ENCODE measurements at places on chromosomes 5 and 9.

DNA sequence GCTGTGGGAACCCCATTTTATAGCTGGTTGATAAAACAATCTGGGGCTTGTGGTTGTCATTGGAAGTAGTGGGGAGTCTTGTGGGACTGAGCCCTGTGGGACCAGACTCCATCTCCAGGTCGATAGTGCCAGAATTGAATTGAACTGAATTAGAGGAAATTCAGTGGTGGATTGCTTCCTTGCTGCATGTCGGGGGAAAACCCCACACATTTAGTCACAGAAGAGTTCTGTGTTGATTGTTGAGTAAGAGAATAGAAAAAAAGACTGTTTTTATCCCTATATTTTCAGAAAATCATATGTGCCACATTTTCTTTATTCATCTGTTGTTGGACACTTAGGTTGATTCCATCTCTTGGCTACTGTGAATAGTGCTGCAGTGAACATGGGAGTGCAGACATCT is 209.7 kb downstream of the ARHGEF28 start:
- DNase-seq, result no peak

- no peak for DNase-seq
These were observed 34.2 kb upstream of the TESK1 start for GRCh38 chr9:35570709-35571504.

DNA sequence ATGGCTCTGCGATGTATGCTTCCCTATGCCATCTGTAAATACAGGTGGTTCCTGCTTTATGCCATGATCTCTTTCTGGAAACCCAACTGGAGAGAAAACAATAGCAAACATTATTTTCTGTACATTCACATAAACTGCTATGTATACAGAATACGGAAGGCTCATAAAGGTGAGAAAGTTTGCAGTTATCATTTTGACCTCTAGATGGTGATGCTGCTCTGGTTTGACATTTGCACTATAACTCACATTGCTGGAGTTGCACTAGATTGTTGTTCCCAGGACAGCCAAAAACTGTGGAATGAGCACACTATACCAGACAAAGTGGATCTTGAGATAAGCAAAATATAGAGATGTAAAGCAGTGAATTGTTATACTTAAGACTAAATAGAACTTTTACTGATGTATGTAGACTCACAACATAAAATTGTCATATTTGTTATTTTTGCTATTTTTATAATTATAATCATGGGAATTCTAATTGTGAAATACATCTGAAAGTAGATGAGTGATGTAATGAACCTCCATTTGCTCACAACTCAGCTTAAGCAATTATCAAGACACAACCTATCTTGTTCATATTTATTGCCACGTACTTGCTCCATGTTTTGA is 246.5 kb downstream of the PTPRD start:
- peak; percentile 37 for DNase-seq

GRCh38 chr5:154002511-154003020 is 36.1 kb downstream of the FAM114A2 start:
- no peak for DNase-seq

GRCh38 chr5:127839072-127839471 is 135.9 kb downstream of the CCDC192 start:
- no peak for DNase-seq

- DNase-seq, result peak; percentile 50
These were observed 14.8 kb downstream of the ODF2 start for GRCh38 chr9:128470560-128470959.

GRCh38 chr5:80559244-80559643 is 10.8 kb downstream of the ANKRD34B start:
- peak; percentile 71 for DNase-seq

DNA sequence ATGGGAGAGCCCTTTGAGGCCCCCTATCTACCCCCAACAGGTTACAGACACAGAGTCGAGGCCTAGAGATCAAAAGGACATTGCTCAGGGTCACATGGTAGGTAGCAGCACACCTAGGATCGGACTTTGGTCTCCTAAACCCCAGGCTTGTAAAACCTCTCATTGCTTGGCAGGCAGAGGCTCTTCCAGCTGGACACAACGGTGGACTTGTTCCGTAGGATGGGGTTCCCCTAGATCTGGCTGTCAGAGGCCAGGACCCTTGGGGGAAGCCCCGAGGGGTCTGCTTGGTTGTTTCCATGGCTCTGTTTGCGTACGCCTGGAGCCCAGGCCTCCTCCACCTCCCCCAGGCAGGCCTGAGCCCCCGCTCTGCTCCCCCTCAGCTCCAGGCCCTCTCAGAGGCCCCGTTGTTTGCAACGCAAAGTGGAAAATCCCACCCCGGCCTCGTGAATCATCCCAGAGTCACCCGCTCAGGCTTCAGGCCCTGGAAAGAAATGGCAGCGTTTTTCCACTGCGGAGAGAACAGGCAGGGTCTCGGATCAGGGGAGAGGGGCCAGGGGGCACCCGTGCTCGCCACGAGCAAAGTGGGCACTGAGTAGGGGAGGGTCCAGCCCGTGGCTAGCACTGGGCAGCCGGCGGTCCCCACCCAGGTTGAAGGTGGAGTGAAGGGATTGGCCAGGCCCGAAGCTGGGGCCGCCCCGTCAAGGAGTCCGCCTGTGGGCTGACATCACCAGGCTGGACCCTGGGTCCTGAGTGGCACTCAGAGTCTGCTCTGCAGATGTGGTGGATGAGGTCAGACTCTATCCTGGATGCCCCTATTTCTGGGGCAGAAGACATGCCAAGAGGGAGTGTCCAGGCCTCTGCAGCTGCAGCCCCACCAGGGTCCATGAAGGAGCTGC is 19.8 kb downstream of the COL27A1 start:
- no peak for DNase-seq

DNA sequence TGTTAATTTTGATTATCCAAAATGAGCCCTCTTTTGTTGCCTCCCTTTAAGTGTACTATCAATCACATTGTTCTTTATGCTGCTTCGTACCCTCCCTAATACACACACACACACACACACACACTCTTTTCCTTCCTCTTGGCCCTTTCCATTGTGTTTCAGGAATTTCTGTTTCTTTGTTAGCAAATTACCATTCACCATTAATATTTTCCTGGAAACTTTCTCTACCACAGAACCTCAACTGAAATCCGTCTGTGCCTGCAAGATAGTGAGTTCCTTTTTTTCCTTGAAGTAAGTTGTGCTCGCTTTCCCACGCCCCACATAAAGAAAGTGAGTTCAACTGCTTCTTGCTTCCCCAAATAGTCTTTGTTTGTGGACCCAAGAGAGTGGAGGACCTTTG is 61.8 kb downstream of the SMIM15 start:
- no peak for DNase-seq

GRCh38 chr9:33440609-33441008 is 6.8 kb downstream of the AQP3 start:
- no peak for DNase-seq

DNA sequence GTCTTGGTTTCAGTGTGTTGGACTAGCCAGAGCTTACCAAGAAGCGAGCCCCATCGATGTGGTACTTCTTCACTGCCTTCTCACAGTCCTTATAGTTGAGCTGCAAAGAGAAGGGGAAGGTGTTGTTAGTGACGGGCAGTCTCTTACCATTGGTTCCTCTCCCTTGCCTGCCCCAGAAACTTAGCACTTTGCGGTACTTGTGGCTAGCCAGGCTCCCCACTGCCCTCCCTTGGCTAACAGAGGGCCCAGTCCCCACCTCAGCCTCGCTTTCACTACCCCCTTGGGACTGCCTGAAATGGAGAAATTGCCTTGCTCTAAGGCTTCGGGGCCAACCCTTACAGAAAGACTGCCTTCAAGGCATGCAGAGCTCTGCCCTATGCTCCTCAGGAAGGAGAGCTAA is 4.3 kb downstream of the LCP2 start:
- DNase-seq, result no peak

DNA sequence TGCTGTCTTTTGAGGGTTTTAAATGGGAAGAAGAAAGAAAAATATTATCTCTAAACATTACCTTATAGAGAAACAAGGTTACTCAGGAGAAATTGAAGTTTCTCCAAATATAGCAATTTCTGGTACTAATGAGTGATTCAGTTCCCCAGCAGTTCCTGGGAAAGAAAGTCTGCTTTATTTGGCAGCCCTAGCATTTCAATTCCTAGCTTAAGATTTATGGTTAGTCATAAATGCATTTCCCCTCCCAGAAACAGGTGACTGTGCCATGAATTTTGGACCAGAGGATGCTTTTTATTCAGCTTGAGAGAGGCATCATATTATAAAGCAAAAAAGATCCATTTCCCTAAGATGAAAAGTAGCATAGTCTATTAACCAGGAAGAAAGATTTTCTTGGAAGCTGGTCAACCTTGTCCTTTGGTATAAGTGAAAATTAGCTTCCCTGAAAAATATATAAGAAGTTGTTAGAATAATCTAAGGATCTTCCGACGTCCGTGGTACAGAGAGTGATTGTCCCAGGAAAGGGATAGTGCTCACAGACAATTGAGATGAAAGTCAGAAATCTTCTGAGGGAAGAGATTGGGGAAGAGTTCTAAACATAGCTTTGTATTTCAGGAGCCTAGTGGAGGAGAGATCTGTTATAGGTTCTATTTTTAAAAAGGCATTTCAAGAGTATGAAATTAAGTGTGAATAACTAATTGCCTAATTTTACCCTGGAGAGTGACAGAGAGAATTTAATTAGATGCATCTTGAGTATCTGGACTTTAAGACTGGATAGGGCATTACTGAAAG is 164.9 kb downstream of the ESM1 start:
- no peak for DNase-seq

- DNase-seq, result no peak
These were observed 276.6 kb upstream of the VLDLR start for GRCh38 chr9:2345013-2345412.

- DNase-seq, result no peak
These were observed 144.9 kb downstream of the GIN1 start for GRCh38 chr5:102975045-102975444.

DNA sequence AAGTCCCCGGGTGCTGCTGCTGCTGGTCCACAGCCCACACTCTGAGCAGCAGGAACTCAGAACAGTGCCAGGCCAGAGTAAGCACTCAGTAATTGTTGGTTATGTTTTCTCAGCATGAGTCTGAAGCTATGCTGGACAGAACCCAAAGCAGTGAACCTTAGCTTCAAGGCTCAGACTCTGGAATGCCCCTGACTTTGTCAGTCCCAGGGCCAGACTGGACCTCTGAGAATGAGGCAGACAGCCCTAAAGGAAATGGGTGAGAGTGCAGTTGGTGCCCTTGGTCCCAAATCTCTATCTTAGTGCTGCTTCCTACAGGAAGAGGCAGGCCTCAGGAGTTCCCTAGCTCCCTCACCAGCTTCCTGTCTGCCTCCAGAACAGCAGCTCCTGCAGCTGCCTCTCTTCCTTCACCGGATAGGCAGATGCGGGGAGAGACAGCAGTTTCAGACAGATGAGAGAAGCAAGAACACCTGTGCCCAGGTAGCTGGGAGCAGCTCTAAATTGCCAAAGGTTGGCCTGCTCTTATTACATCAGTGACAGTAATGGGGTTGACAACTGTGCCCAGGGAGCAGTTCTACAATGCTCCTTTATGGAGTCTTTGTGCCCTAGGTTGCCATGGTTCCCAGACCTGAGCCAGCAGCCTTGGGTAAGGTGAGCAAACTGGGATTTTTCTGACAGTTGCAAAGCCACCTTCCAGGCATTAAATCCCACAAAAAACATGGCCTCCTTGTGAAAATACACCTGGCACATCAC is 82.2 kb upstream of the CXCL14 start:
- no peak for DNase-seq

GRCh38 chr5:151214614-151215545 is 9.0 kb downstream of the CCDC69 start:
- no peak for DNase-seq

DNA sequence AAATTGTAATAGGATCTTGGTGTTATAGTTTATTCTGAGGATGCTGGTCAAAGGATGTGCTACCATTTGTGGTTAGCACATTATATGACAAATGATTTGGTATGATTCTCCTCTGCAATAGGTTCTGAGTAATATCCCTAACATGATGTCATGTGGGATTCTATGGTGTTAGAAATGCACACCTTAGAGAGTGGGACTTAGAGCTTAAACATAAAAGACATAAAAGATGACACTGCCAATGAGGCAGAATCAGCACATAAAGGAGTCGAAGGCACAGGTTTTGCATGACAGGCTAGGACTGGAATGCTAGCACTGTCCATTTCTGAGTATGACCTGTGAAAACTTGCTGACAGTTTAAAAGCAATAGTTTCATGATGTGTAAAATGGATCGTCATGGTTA is 100.4 kb downstream of the OSTF1 start:
- no peak for DNase-seq

DNA sequence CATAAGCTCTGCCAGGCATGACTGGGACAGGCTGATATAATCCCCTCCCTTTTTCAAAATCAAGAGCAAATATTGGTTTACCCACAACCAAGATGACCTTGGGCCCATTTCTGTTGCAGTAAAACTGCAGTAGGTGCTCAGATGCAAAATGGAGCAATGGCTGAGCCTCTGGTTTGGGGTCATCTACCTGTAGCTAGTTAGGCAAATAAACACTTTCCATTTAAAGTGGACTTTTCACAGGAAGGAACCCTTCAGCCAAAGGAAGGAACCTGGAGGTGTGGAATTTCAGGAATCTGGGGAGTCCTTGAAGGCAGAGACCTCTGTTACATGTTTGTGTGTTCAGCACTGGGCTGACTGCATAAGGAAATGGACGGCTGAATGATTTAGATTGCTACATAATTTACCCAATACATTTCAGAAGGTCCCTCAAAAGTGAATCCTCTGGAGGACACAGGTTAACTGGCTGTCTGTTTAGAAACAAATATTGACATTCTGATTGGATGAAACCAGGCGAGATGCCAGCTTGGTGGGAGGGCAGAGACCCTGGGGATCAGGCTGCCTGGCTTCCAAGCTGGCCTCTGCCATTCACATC is 170.1 kb upstream of the ZNF618 start:
- DNase-seq, result no peak

DNA sequence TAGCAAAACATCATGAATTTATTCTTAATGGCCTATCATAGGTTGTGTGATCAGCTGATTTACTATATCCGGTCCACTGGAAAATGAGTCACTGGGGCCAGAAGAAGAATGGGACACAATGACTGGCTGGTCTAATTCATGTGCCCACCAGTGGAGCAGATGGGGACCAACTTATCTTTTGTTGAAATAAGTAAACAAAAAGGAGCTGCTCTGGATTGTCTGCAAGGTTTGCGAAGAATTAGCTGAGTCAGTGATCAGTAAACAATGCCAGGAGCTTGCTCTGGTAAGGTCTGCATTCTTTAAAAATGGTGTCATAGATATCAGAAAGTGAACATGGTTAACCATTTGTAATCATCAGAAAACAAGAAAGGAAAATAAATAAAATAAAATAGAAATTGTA is 128.0 kb downstream of the RASEF start:
- DNase-seq, result no peak

DNA sequence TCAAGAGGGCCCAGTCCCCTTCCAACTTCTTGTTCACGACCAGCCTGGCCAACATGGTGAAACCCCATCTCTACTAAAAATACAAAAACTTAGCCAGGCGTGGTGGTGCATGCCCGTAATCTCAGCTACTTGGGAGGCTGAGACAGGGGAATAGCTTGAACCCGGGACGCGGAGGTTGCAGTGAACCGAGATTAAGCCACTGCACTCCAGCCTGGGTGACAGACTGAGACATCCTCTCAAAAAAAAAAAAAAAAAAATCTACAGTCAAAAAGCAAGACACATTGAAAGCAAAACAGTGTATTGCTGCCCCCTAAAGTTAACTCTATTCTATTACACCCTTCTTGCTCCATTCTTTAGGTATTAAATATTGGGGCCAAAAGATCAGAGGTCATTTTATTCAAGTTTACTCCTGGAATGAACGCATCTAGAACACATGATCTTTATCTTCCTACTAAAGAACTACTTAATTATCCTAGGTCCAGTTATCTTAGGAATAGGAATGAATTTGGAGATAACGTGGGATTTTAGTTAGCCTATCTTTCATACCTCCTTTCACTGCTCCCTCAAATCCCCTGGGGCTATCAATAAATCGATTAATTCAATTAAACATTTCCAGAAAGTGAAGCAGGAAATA is 2.4 kb downstream of the ATG12 start:
- peak; percentile 61 for DNase-seq

GRCh38 chr9:133950192-133950591 is 41.9 kb downstream of the VAV2 start:
- DNase-seq, result no peak

All from RPMI8226 (cell line).